Cardiac atrium fibroblast (primary cell): ENCODE measurements at places on chromosomes 4 and X. TPM values are rescaled to one million over a fixed set of nuclear protein-coding genes. Genes with fewer than 3 reads are reported as not detected.

Gene LRP2BP
- total RNA-seq, result 0.16 and 0.18 TPM in 2 replicates

Gene MEPE
- not detected in 2 replicates for total RNA-seq

Gene BTK
- not detected in 2 replicates for total RNA-seq

Gene MGAT4D
- not detected in 2 replicates for total RNA-seq

Gene WDFY3
- 51.3 and 69.2 TPM in 2 replicates for total RNA-seq

Gene UGT2B17
- total RNA-seq, result not detected in 2 replicates
